Right lobe of liver (tissue), 6 donors: ENCODE measurements at places on chromosomes 7 and 10. TPM values are rescaled to one million over a fixed set of nuclear protein-coding genes. Genes with fewer than 3 reads are reported as not detected.

The CDK14 gene
- 20.2 TPM for total RNA-seq

GRCh38 chr7:24751484-24751883, 5.8 kb downstream of the GSDME start:
- no peak for DNase-seq

The RGR gene
- total RNA-seq: not detected

- no peak for DNase-seq
These were observed 18.0 kb downstream of the TMEM106B start for GRCh38 chr7:12229046-12229445.

The OR2A12 gene
- not detected for total RNA-seq

GRCh38 chr7:12357508-12357907, 46.2 kb downstream of the VWDE start:
- DNase-seq: no peak

The RARRES2 gene
- 852 TPM for total RNA-seq

DNA sequence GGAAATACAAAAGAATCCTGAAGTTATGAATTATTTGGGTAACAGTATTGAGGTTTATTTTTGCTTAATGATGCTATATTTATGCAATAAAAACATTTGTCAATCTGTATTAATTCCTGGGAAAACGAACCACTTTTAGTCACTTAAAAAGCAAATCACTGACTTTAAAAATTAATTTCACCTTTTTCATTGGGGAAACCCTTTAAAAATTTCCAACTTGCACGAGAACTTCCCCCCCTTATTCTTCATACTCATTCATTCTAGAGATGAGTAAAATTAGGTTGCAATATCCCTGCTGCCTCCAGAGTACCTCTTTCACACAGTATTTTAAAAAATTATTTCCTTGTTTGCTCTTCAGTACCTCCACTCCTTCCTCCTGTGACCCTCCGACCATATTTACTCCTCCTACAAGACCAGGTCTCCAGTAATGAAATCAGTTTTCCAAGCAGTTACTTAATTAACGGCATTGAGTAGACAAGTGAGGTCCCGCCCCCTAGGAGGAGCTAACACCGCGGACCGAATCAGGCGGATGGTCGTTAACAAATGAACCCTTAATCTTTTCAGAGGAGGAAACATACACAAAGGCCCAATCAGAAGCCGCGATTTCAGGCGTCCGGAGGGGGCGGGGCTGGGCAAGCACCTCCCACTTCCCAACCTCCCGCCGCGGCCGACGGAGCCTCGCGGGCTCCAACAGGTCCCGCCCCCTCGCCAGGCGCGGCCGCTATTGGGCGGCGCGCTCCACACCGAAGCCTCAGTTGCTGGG, 465 bp upstream of the TRIM24 start:
- no peak for DNase-seq

- no peak for DNase-seq
These were observed 81.2 kb downstream of the ANKRD7 start for GRCh38 chr7:118305671-118306070.

The SPAM1 gene
- not detected for total RNA-seq

GRCh38 chr7:102978284-102978683, 65.5 kb downstream of the LRRC17 start:
- no peak for DNase-seq

The LRRC61 gene
- total RNA-seq: 26.4 TPM
